ENCODE measurements at places on chromosomes 12 and 14.

DNA sequence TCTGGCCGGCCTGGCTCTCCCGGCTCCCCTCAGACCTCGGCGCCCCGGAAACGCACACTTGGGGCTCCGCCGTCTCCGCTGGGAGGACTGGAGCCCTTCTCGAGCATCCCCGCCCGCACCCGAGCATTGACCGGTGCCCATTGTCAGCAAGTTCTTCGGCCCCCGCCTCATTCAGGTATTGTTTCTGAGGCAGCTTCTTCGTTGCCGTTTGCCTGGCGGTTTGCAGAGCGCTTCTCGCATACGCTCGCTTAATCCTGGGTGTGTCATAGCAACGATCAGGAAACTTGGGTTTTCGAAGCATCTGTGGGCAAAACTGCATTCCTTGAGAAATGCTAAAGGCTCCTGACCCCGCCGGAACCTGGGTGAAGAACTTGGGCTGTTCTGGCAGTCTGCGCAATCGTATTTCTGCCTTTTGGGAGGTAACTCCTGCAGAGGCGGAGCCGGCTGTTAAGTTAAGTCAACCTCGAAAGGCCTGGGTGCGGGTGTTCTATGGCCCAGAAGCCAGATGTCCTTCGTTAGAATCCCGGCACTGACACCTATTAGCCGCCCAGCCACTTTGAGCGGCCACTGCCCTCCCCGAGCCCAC lies 518 bp downstream of the GSKIP start:
- no peak for DNase-seq

GRCh38 chr14:97916100-97916499 lies 1118.9 kb downstream of the VRK1 start:
- DNase-seq: no peak

- no peak for DNase-seq
Observed at GRCh38 chr14:26966908-26967307, 369.1 kb upstream of the NOVA1 start.

DNA sequence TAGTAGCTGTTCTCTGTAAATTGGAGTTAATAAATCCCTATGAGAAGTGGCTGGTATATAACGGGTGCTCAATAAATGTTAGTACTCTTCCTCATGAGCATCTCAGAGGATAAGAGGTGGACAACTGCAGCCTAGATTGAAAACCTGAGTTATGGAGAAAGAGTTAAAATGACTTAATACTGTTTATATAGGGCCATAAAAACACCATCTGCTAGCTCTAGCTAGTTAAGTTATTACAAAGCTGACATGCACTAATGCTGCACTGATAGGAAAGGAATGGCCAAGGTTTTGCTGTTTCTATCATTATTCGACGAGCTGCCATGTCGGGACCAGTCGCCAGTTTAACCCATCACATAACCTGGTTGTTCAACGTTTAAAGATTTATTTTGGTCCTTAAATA lies 72.0 kb upstream of the SEL1L start:
- DNase-seq: no peak

DNA sequence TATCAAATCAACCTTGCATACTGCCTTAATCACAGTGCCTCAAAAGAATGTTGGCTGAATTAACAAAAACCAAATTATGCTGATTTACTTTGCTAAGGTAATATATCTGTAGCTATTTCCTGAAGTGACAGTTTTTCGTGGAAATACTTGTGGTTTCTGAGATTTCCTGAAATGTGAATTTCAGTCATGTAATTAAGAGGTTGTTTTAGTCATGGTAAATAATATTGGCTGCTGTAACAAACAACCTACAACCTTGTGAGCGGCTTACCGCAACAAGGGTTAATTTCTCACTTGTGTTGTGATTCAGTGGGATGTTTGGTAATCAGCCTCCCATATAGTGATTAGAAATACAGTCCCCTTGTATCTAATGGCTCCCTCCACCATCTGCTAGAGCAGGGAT lies 387.9 kb downstream of the NELL2 start:
- no peak for DNase-seq

DNA sequence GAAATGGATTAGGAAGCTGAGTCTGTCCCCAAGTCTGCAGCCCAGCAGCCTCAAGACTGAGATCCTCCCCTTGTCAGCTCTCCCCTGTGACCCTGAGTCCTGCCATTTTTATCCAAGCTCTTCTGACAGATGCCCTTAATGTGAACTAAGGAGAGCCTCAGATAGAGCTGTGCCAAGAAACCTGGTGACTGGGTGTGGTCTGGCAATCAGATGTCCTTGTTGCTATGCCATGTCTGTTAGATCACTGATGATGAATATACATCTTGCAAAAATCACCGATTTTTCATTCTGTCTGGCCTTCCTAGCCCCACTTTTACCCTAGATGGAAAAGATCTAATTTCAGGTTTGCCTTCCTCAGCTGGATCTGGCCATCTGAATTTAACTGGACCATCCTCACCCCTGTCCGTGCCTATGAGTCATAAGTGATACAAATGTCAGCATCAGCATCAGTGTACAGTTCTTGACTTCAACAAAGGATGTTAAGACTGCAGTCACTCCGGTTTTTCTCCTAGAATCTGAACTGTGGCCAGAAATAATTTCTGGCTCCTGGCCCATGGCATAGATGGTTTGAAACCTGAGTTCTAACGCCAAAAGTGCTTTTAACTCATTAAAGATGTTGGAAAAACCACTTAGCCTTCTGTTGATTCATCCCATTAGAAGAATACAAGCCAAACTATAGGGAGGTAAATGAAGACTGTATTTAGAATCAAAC lies 61.2 kb upstream of the GRIP1 start:
- no peak for DNase-seq

- DNase-seq: no peak
Observed at GRCh38 chr12:79275631-79276030, 411.1 kb downstream of the SYT1 start.

- no peak for DNase-seq
Observed at GRCh38 chr12:132837693-132838409, 9.2 kb upstream of the GOLGA3 start.

DNA sequence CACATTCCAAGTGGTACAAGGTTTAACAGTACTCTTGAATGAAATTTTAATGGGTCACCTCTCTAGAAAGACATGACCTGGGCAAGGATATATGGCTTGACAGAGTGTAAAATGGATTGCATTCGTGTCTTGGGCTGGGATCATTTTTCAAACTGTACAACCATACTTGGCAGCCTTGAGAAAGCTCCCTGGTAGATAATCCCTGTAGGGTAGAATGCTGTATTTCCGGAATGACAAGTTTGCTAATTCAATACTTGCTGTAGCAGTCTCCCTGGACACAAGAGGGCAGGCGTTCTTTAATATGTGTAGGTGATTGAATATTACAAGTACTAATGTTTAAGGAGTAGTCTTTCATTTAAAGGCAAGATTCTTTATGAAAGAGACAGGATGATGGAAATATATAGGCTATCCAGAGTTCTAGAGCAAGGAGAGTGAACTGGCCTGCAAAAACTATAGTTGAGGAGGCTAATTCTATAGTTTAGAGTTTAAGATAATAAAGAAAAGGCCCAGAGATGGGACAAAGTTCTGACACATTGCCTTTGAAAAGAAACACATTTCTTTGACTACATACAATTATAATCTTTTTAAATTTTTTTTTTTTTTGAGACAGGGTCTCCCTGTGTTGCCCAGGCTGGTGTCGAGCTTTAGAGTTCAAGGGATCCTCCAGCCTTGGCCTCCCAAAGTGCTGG lies 53.4 kb downstream of the PLBD1 start:
- DNase-seq: no peak

- no peak for DNase-seq
Observed at GRCh38 chr12:3154006-3154405, 76.8 kb downstream of the TSPAN9 start.

- no peak for DNase-seq
Observed at GRCh38 chr12:92785563-92785950, 82.8 kb downstream of the PLEKHG7 start.

DNA sequence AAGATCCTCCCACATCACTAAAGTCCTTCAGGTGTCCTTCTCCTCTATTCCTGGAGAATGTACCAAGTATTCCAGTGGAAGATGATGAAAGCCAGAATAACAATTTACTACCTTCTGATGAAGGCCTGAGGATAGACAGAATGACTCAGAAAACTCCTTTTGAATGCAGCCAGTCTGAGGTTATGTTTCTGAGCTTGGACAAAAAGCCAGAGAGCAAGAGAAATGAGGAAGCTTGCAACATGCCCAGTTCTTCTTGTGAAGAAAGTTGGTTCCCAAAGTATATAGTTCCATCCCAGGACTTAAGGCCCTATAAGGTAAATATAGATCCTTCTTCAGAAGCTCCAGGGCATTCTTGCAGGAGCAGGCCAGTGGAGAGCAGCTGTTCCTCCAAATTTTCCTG lies 54.6 kb upstream of the HELB start:
- DNase-seq: no peak

DNA sequence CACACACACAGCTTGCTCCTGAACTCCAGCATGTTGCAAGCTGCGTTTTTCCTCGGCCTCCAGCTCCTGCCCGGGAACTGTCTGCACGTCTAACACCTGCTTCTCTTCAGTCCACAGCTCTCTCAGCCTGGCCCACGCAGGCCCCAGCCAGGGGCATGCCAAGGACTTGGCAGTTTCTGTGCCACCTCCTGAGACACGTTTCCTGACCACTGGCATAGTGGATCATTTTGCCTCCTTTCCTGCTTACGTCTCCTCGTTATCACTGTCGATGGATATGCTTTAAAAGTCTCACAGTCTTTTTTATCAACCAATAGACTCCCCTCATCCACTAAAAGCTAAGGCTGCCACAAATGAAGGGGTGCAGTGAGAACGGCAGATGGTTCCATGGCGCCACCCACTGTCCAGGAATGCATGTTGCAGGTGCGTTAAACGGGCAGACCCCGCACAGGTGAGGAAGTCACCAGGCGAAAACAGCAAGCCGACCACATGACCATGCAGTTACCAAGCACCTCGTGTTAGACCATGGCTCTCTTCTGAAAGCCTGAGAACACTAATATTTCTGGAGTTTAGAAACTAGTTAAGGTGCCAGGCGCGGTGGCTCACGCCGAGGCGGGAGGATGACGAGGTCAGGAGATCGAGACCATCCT lies 14.7 kb upstream of the TEAD4 start:
- peak; percentile 5 for DNase-seq

DNA sequence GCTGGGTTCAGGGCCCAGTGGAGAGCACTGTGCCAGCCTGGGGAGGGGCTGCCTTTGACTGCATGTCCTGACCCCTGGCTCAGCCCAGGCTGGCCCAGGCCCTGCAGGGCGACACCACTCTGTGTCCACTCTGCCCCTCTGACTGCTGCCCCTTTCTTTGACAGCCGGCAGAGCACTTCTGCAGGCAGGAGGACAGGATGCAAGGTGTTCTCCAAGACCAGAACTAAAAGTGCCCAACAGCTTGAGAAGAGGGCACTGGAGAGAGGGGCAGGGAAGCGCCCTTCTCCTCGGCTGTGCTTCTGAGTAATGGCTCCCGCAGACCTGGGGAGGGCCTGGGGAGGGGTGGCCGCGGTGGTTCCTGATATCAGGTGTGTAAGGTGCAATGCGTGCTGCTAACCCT lies 72.7 kb downstream of the WDR20 start:
- DNase-seq: no peak

DNA sequence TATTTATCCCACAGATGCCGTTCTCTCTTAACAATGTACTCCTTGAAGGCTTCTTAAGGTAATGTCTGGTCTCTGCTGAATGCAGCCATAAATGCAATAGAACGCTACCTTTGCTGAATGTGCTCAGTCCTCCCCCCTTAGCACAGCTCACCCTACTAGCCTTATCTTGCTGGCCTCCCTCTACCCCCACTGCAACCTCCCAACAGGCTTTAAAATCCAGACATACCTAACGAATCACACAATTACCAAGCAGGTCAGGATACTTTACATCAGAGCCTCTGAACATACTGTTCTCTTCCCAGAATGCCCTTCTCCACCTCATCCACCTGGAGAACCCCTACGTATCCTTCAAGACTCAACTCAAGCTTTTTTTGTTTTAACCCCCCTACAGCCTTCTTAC lies 51.0 kb upstream of the CRADD start:
- DNase-seq: no peak

DNA sequence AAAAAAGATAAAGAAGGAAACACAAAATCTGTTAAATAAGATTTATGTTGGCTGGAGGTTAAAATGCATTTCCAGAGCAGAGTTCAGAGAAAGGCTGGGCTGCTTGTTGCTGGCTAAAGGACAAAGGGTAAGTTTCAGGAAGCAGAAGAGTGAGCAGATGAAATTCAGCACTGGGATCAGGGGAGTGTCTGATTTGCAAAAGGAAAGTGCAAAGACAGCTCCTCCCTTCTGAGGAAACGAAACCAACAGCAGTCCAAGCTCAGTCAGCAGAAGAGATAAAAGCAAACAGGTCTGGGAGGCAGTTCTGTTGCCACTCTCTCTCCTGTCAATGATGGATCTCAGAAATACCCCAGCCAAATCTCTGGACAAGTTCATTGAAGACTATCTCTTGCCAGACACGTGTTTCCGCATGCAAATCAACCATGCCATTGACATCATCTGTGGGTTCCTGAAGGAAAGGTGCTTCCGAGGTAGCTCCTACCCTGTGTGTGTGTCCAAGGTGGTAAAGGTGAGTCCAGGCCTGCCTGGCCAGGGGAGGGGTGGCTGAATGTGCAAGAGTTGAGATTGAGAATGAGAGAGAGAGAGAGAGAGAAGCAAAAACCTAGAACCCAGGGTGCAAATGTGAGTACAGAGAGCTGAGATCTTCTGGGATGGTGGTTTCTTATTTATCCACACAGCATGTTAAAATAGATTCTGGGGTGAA lies at the start of gene OAS1:
Gene OAS1 (plus strand): TSS at position 251 of the 703 bp plus-strand sequence. CDS start 78 bp downstream, at position 329.
- DNase-seq: no peak

DNA sequence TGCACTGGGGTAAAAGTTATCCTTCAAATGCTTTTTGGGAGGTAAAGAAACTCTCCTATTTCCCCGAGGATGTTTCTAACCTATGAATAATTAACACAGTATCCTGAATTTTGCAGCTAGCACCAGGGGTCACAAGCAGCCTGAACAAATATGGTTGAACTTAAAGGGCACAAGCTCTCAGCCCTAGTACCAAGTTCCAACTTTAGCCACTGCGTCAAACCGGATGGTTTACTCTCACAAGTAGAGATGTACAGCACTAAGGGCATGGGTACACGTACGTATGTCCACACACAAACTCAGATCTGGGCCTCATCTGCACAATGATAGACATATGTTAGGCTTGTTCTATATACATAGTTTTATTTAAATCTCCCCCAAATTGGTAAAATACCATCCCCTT lies 4.7 kb downstream of the CCDC88C start:
- no peak for DNase-seq

DNA sequence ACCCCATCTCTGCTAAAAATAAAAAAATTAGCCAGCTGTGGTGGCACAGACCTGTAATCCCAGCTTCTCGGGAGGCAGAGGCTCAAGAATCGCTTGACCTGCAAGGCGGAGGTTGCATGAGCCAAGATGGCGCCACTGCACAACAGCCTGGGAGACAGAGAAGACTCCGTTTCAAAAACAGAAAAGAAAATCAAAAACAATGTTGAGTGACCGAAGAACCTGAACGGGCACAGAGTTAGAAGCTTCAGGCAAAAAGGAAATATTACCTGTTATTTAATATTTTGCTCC lies 3.5 kb downstream of the GLT1D1 start:
- DNase-seq: no peak

DNA sequence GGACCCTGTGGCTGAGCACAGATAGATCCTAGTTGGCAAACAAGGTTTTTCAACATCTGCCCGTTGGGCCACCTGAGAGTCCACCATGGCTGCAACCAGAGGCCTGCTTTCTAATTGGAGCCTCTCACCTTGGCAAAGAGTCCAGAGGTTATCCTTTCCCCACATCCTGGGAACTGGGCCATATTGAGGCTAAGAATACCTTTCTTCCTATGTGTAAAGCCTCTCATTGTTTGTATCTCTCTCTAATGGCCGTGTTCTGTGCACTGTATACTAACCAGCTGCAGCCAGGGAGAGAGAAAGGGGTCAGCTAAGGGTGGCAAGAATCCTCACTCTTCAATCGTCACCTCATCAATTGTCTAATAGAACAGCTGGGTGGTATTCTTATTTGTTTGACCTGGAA lies 79.1 kb upstream of the ST8SIA1 start:
- no peak for DNase-seq

Data from activated CD8-positive, alpha-beta memory T cell treated with anti-CD3 and anti-CD28 coated beads for 4 hours (primary cell).